ENCODE measurements at places on chromosomes 1 and 21.

DNA sequence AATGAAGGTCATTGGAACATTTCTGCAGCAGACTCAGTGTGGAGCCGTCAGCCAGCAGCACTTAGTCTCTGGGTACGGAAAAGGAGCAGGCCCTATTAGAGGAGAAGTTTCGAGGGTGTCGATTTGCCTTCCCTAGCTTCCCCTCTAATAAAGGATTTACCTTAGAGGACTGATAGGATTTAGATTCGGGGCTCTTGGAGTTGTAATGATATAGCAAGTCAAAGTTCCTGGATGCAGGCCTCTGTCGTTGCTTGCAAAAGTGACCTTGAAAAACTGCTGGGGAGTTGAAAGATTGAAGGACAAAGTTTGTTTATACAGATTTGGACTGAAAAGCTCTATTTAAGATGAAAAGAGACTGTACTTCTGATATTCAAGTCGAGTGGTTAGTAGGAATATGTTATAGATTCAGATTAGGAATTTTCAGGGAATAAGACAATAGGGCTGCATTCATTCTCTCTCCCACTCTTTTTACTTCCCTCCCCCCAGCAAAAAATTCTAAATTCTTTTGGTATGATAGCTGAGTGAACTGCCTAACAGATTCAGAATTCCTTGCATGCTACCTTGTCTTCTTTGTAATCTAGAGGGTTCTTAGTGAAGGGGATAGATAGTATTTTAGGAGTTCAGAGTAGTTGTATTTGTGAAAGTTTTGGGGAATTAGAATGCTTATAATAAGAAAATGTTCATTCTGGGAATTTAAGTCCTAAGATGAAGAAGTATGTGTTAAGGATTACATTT is 19.2 kb downstream of the NFYC start:
- no peak for DNase-seq

DNA sequence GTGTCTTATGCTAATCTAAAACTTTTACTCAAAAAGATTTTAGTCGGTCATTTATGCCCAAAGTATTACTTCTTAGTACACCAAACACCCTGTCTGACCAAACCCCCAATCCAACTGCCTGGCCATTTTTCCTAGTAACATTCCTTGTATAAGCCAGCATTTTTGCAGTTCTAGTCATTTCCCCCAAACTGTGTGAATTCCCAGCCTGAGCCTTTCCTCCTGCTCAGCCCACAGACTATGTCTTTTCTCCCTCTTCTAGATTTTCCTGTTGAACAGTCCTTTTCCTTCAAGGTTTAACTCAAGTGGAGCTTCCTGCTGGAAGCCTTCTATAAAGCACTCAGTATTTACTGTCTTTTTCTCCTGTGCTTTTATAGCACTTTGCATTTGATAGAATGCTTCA is 843.8 kb downstream of the USP25 start:
- DNase-seq: no peak

DNA sequence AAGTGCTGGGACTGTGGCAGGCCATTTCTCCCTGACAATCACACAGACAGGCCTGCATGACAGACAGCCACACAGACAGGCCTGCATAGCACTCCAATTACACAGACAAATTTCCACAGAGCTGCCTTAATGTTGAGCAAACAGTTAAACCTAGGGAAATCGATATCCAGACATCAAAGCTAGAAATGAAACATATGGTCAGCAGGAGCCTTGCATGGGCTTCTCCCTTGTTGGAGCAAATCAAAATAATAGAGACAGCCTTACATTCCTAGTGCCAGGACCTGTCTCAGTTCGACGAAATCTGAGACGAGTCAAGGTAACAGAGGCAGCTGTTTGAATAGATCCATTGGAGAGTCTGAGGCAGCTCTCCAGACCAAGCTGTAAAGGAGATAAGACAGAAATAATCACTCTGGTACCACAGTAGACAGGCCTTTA is 42.4 kb downstream of the OLFML3 start:
- DNase-seq: no peak

DNA sequence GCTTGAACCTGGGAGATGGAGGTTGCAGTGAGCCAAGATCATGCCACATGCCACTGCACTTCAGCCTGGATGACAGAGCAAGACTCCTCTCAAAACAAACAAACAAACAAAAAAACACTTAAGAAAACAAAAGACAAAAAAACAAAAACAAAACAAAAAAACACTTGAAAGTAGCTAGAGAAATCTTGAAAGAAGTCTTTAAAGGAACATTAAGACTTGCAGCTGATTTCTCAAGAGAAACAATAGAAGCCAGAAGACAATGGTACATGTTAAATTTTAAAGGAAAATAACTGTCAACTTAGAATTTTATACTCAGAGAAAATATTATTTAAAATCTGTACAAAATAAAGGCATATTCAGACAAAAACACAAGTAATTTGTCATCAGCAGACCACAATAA is 71.3 kb downstream of the HLX start:
- DNase-seq: no peak

DNA sequence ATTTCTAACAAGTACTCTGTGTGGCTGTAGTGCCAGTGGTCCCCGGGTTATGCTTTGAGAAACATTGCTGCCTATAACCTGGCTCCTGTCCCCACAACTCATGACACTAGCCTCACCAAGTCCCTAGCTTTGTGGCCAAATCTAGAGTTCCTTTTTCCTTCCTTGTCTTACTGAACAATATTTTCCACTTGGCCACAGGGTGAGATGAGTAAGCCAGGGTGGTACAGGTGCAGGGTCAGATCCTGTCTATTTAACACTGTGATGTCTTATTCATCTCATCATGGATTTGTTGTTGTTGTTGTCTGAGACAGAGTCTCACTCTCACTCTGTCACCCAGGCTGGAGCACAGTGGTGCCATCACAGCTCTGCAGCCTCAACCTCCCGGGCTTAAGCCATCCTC is 18.6 kb downstream of the ARMH1 start:
- DNase-seq: no peak

DNA sequence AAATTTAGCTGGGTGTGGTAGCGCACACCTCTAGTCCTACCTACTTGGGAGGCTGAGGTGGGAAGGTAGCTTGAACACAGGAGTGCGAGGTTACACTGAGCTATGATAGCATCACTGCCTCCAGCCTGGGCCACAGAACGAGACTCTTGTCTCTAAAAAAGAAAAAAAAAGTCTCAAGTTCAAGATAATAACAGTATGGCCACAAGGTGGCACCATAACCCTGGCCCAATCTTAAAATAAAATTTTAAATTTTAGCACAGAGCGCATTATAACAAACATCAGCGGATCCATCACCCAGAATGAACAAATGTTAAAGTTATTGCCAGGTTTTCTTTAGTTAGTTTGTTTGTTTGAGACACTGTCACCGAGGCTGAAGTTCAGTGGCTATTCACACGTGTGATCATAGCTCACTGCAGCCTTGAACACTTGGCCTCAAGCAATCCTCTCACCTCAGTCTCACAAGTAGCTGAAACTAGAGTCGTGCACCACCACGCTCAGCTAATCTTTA is 2.9 kb upstream of the HTR6 start:
- DNase-seq: no peak

- DNase-seq: no peak
Observed at GRCh38 chr1:29311352-29312030, 75.2 kb downstream of the PTPRU start.

DNA sequence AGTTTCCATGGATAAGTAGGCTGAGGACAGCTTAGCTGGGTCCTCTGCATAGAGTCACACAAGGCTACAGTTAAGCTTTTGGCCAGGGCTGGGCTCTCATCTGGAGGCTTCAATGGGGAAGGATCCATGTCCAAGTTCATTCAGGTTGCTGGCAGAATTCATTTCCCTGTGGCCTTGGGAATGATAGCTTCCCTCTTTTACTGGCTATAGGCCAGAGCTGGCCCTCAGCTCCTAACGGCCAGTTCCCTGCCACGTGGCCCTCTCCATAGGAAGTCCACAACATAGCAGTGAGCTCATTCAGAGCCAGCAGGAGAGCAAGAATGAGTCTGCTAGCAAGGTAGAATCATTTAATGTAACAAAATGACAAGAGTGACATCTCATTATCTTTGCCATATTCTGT is 15.1 kb upstream of the PODN start:
- DNase-seq: no peak

- no peak for DNase-seq
Observed at GRCh38 chr1:4601941-4602340, 52.5 kb upstream of the AJAP1 start.

- DNase-seq: no peak
Observed at GRCh38 chr1:203996126-203996525, 76.8 kb upstream of the SOX13 start.

GRCh38 chr1:93180723-93181613 is at the start of gene CCDC18:
TSS of gene CCDC18 (plus strand) at chr1:93180724. CDS start at chr1:93183362, 2,638 bp downstream.
- DNase-seq: no peak

GRCh38 chr1:154745750-154746425 is 124.2 kb downstream of the KCNN3 start:
- DNase-seq: no peak

DNA sequence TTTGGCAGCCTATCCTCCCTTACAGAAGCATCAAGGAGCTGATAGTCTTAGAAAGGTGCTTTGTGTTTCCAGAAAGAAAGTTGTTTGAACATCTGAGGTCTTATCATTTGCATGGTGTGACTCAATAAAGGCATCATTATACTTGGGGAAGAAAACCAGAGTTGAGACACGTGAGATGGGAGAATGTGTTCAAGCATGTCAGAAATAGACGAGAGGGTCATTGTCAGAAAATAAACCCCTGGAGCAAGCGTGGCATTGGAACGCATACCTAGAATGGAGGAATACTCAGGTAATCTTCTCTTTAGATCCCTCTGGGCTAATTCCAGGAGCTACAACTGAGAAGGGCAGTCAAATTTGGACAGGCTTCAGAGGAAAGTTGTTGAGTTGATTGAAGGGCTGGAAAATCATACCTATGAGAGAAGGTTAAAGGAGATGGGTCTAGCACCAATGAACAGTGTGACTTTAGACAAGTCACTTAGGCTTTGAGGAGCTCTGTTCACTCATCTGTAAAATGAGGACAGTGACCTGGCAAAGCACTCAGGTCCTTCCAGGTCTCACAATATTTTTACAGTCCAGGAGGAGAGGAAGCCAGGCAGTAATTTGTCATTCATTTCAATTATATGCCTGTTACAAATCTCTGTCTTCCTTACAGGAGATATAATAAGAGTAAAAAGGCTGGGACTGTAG is 101.3 kb upstream of the C1orf21 start:
- DNase-seq: no peak

DNA sequence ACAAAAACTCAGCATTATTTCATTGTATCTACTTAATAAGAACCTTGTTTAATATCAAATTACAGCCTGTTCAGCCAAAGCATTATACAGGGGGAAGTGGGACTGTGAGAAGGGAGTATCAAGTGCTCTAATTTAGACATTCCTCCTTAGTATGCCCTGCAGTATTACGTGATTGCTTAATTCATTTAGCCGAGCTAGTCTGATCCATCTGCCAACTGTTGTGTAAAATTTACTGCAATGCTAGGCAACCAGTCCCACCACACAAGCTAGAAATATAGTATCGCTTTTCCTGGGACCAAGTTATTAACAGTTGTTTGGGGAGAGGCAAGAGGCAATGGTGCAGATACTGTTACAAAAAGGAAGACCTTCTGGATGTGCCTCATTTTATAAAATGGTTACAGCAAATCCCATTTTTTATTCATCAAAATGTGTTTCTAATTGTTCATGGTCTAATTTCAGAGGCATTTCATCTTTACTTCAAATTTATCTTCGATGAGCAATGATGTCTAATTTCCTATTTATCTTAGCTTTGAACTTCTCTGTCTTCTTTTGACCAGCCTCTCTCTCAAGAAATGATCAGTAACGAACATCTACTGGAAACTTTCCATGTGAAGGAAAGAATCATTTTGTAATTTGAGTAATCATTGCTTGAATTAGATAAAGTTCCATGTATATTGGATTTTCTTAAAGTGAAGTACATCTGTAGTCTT is 283.3 kb downstream of the DUSP10 start:
- DNase-seq: no peak

DNA sequence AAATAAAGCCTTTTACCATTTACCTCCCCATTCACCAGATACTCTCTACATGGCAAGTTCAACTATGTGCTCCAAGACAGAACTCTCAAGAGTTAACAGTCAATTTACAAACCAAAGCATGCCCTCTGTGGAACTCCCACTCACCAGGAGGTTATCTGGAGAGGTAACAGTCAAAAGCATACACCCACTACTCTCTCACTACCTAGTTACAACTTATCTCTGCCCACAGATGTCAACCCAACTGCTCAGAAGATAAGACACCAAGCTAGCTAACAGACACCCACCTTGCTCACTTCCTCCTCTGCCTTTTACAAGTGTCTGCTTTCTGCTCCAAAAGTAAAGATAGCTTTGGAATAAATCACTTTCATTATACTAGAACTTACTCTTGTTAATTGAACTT is 131.0 kb downstream of the TRIM33 start:
- no peak for DNase-seq

DNA sequence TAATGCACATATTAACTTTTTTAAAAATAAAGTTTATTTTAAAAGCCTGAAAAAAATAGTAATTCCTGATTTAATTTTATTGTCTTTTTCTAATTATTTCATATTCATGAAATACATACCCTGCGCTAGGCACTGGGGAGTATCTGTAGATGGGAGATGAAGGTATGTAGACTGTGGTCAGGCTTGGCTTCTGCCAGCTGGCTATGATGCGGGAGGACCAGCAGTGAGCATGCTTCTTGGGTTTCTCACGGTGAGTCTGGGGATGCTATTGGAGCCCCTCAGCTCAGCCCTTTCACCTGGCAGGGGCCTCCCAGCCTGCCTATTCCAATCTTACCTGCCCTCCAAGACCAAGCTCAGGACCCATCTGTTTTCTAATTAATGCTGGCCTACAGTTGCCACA is 138.4 kb downstream of the NOS1AP start:
- no peak for DNase-seq

DNA sequence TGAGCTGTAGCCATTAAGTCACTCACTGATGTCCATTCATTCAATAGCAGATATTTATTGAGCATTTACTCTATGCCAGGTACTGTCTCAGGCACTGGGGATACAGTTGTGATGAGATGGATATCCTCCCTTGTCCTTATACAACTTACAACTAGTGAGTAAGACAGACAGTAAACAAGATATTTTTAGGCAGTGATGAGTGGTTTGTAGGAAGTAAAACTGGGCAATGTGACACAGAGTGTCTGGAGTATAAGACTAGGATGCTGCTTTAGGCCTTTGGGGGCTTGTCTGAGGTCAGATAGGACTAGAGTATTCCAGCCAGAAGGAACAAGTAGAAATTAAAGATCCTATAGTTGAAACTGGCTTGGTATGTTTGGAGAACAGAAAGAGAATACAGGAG is 41.4 kb downstream of the NOS1AP start:
- DNase-seq: no peak

GRCh38 chr1:161311595-161312181 is 1.9 kb upstream of the MPZ start:
- DNase-seq: no peak

DNA sequence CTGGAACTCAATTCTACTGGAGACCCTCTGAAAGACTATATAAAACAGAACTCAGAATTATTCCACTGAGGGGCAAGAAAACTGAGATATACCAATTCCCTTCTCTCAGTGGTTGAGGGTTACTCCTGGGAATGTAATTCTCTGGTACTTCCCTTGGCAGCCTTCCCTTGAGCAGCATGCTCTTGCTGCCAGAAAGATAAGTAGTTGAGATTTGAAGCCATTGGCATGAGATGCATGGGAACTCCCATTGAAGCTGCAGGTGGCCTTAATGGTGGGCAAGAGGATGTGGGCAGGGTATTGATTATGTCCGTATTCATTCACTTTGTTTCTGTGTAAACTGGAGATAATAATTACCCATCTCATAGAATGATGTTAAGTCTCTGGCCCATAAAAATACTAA is 28.6 kb upstream of the C1orf185 start:
- DNase-seq: no peak

GRCh38 chr1:65772607-65773006 is 20.1 kb upstream of the PDE4B start:
- no peak for DNase-seq

GRCh38 chr1:82690411-82690810 is 889.7 kb downstream of the ADGRL2 start:
- no peak for DNase-seq

All from activated T-helper 2 cell treated with anti-CD3 and anti-CD28 coated beads, Interferon-gamma antibody, Interleukin-2, Interleukin-4, amounts not matched to agents 10 μg/mL and 5 μg/mL and 100 μg/mL, durations not matched to agents 14 hours and 24 hours and 36 hours (primary cell).